H1 (cell line): ENCODE measurements at places on chromosomes 4 and X. TPM values are rescaled to one million over a fixed set of nuclear protein-coding genes. Genes with fewer than 3 reads are reported as not detected.

DNA sequence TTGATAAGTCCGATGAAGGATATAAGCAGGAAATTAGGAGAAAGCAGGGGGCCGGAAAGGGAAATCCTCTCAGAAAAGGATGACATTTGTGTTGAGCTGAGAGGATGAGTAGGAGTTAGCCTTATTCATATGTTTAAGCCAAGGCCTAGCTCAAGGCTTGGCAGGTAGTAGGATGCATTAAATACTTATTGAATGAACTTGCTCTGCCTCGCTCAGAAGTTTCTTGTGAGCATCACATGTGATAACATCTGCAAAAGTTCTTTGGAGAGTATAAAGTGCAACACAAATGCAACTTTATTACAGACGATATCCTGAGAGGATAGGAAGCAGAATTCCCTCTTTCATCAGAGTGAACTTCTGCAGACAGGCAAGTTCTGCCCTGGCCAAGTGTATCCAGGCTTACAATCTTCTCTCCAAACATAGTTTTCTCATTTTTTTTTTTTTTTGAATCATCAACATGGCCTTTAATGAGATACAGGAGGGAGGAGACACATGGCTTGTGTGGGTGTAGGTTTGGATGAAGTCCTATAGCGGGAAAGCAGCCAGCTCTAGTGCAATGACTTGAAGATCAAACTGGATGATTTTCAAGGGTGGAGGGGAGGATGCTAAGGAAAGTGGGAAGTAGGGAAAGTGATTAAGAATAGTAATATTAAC is 48.1 kb downstream of the LUZP4 start:
- H3K27me3 ChIP-seq = no peaks in the 10 kb centered on the region
- H3K27ac ChIP-seq = no peak overlapping the region
- H3K4me1 ChIP-seq = no peaks in the 10 kb centered on the region
- DNase-seq = no peak

DNA sequence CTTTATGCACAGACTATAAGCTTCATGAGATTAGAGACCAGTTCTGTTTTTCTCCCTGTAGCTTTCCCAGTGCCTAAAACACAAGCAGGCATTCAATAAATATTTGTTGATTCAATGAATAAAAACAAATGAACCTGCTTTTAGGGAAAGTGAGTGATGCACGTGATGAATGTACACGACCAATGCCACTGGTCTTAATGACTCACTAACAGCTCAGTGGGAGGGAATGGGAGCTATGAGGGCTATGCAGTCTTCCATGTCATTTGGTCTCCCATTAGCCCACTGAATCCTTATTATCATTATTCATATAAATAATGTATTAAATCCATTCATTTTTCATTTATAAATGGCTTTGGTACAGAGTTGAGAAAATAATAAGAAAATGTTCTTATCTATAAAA is 247.4 kb downstream of the FBXO8 start:
- H3K27me3 ChIP-seq = no peaks in the 10 kb centered on the region
- H3K27ac ChIP-seq = no peak overlapping the region
- H3K4me3 ChIP-seq = no peak overlapping the region
- no peak for DNase-seq

- no peaks in the 10 kb centered on the region for H3K27me3 ChIP-seq
- no peaks in the 10 kb centered on the region for H3K4me1 ChIP-seq
- no peaks in the 10 kb centered on the region for H3K36me3 ChIP-seq
Observed at GRCh38 chrX:97308171-97308570, 424.5 kb downstream of the RPA4 start.

GRCh38 chr4:125520258-125520990 is 205.7 kb downstream of the FAT4 start:
- H3K27ac ChIP-seq = no peak overlapping the region
- 0 out of 2 replicates have a peak, but pooled peaks cover 1% of the 10 kb centered on the region for H3K4me1 ChIP-seq
- DNase-seq = no peak
- no peaks in the 10 kb centered on the region for H3K36me3 ChIP-seq

- H3K27ac ChIP-seq = 0 out of 2 replicates have a peak overlapping the region, but pooled peaks have one; percentile 8
- no peaks in the 10 kb centered on the region for H3K27me3 ChIP-seq
- H3K4me3 ChIP-seq = peak overlapping the region; percentile 21; the same call in 1 of the 2 replicates
- H3K36me3 ChIP-seq = no peaks in the 10 kb centered on the region
Observed at GRCh38 chr4:109810552-109811387, 4.8 kb upstream of the GAR1 start.

DNA sequence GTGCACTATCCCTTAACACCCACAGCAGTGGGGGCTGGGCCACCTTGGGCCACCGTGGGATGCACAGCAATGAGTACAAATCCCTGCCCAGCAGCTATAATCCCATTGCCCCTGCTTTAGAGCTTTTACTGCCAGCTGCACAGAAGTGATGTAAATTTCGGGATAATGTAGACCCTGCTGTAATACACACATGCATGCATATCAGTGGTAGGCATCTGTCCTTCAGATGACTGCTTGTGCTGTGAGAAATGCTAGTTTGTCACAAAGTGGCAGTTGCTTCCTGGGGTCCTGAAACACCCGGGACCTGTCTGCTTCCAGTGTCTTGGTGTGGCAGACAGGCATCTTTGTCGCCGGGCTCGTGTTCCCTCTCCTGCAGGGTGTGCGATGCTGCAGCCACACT is 14.1 kb downstream of the NSG1 start:
- no peak for DNase-seq
- no peaks in the 10 kb centered on the region for H3K27me3 ChIP-seq
- H3K4me3 ChIP-seq = no peak overlapping the region
- no peak overlapping the region for H3K27ac ChIP-seq

GRCh38 chr4:86909546-86910295 is 17.5 kb upstream of the C4orf36 start:
- H3K4me3 ChIP-seq = no peak overlapping the region
- no peak overlapping the region for H3K27ac ChIP-seq
- DNase-seq = no peak
- no peaks in the 10 kb centered on the region for H3K36me3 ChIP-seq

DNA sequence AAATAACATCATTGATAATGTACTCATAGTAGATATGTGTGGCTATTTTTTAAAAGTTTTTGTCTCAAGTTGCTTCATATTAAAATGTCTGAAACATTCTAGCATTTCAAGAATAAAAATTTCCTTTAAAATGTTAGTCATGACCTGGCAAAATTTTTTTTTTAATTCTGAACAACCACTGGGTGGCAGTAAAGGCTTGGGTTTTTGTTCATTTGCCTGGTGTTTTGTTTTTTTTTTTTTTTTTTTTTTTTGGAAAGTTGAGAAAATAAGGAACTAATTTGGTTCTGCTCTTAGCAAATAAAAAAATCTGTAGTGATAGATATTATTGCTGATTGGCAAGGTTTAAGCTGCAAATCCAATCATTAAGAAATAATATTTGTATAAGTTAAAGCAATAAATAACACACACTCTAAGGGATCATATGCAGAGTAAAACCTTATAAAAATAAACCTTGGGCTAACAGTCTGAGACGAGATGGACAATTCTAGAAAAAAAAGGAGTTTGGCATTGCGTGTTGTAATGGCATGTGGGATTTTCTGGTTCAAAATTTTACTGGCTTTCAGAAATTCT is 81.4 kb downstream of the CEP44 start:
- no peak for DNase-seq
- no peak overlapping the region for H3K27ac ChIP-seq
- H3K4me1 ChIP-seq = no peaks in the 10 kb centered on the region

DNA sequence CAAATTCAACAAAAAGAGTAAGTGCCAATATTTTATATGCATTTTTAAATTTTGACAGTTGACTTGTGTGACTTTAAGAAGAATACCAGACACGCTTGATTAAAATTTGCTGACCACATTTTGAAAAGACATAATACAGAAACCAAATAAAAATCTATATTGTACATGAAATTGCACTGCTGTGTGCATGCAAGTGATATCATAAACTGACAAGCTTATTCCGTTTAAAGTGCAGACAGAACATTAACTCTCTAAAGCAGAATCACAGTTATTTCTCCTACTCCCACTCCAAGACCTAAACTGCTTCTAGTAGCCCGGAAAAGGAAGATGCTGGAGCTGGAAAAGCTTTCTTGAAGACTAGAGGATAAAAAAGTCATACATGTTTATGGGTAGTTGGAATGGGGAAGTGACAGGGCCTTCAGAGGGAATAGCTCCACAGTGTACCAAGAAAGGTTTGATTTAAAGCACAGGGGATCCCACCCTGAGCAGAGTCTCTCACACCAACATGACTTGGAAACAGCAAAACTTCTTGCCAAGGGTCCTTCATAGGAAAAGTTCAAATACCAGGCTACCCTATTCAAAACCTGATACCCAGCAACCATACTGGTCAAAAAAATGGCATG is 34.1 kb upstream of the NAF1 start:
- H3K36me3 ChIP-seq = no peaks in the 10 kb centered on the region
- no peak overlapping the region for H3K4me3 ChIP-seq
- no peak for DNase-seq
- H3K4me1 ChIP-seq = no peaks in the 10 kb centered on the region

DNA sequence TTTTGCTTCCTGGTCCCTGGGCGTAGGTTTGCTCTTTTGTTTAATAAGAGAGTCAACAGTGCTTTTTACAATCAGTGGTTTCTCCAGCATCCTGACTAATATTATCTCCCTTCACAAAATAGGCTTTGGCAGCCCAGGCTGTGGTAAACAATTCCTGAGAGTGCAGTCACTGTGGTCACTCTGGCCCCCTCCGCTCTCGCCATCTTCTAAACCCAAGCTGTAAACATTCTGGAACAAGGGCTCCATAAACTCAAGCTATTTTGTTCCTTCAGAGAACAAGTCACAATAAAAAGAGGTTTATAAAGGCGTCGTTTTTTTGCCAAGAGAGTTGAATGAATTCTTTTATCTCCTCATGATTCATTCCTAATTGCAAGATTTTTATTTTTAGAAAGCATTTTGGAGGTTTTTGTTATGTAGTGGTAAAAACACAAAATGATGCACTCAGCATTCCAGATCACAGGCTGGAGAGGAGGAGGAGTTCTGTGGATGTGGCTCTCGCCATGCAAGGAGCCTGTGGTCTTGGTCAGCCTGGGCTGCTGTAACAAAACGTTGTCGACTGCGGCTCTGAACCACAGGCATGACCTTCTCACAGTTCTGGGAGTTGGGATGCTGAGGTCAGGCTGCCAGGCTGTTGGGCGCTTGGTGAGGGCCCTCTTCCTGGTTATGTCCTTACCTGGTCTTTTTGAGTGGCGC is 486.4 kb upstream of the FAT1 start:
- no peaks in the 10 kb centered on the region for H3K36me3 ChIP-seq
- H3K4me1 ChIP-seq = no peaks in the 10 kb centered on the region

GRCh38 chr4:107685740-107686139 is 34.3 kb downstream of the PAPSS1 start:
- no peak for DNase-seq
- no peak overlapping the region for H3K27ac ChIP-seq
- H3K36me3 ChIP-seq = peaks cover 10% of the 10 kb centered on the region; the same call in 1 of the 2 replicates
- H3K4me3 ChIP-seq = no peak overlapping the region
- no peaks in the 10 kb centered on the region for H3K4me1 ChIP-seq
- H3K27me3 ChIP-seq = no peaks in the 10 kb centered on the region

- no peak overlapping the region for H3K27ac ChIP-seq
- no peak overlapping the region for H3K4me3 ChIP-seq
- no peak for DNase-seq
- no peaks in the 10 kb centered on the region for H3K4me1 ChIP-seq
- no peaks in the 10 kb centered on the region for H3K36me3 ChIP-seq
Observed at GRCh38 chr4:38574559-38575333, 89.3 kb upstream of the KLF3 start.

DNA sequence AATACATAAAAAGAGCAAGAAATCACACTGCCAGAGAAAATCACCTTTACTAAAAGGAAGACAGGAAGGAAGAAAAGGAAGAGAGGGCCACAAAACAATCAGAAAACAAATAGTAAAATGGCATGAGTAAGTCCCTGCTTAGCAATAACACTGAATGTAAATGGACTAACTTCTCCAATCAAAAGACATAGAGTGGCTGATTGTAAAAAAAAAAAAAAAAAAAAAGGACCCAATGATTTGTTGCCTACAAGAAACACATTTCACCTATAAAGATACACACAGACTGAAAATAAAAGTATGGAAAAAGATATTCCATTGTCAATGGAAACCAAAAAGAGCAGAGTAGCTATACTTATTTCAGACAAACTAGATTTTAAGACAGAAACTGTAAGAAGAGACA is 12.6 kb downstream of the CENPU start:
- no peaks in the 10 kb centered on the region for H3K4me1 ChIP-seq
- H3K27ac ChIP-seq = no peak overlapping the region
- H3K4me3 ChIP-seq = no peak overlapping the region
- no peaks in the 10 kb centered on the region for H3K27me3 ChIP-seq
- H3K36me3 ChIP-seq = peaks cover 83% of the 10 kb centered on the region

DNA sequence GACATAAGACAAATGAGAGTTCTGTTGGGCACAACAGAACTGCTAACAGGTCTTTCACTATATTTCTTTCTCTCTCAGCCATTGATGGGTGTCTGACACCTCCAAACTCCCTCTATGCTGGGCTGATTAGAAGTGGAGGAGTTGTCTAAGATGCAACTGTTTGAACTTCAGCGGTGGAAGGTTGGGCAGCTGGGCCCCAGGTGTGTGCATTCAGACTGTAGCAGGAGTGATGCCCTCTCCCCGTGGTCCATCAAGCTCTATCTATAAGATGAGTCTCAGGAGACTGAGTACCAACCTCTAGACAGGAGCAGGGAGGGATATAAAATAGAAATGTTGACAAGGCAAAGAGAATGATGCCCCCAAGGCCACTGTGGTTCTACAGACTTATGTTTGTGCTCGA is 28.2 kb upstream of the CHRNA9 start:
- no peaks in the 10 kb centered on the region for H3K36me3 ChIP-seq
- H3K27ac ChIP-seq = no peak overlapping the region
- no peak overlapping the region for H3K4me3 ChIP-seq

DNA sequence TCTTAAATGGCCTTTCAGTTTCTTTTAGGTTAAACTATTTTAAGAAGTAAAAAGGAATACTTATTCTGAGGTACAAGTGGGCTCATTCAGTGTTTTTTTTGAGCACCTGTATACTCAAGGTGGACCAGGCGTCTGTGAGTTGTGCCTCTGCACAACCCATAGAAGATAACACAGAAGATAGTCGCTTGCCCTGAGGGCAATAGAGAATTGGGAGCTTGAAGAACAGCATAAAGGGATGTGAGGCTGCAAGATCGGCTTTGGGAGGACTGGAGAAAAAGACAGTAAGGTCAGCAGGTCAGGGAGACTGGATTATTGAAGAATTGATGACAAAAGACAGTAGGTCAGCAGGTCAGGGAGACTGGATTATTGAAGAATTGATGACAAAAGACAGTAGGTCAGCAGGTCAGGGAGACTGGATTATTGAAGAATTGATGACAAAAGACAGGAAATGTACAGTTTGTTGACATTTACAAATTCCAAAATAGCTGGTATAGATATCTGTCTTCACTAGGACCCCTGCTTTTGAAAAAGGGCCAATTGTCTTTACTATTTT is 3.1 kb downstream of the CPE start:
- no peak overlapping the region for H3K27ac ChIP-seq
- no peaks in the 10 kb centered on the region for H3K27me3 ChIP-seq
- no peak for DNase-seq
- H3K4me1 ChIP-seq = peaks cover 3% of the 10 kb centered on the region; the same call in 1 of the 2 replicates
- H3K36me3 ChIP-seq = no peaks in the 10 kb centered on the region

GRCh38 chrX:53606456-53606855 is 80.1 kb downstream of the HUWE1 start:
- H3K4me3 ChIP-seq = no peak overlapping the region
- no peaks in the 10 kb centered on the region for H3K27me3 ChIP-seq
- no peak overlapping the region for H3K27ac ChIP-seq
- no peaks in the 10 kb centered on the region for H3K4me1 ChIP-seq
- no peak for DNase-seq

Gene DYNLT3
- total RNA-seq = 3.5 and 3.7 TPM in 2 replicates

Gene EDA
- 10.1 and 10.5 TPM in 2 replicates for total RNA-seq

Gene DUSP9
- 0.63 and 1.1 TPM in 2 replicates for total RNA-seq

Gene FREM3
- total RNA-seq = 0.11 TPM in 1 of 2 replicates, not detected in the other

Gene HEPH
- 41.4 and 46.2 TPM in 2 replicates for total RNA-seq

Gene CLCN4
- total RNA-seq = 7.5 and 11.2 TPM in 2 replicates

Gene FOXR2
- total RNA-seq = not detected in 2 replicates

Gene TRPC5OS
- not detected in 2 replicates for total RNA-seq

Gene TLR10
- not detected in 2 replicates for total RNA-seq

Gene SH3RF1
- 14.2 and 15.1 TPM in 2 replicates for total RNA-seq

Gene KLHL4
- total RNA-seq = 16.0 and 16.9 TPM in 2 replicates

Gene SCD5
- 0.88 and 1.2 TPM in 2 replicates for total RNA-seq

Gene FAT4
- 5.0 and 5.3 TPM in 2 replicates for total RNA-seq
